ENCODE measurements at places on chromosomes 13 and 19. TPM values are rescaled to one million over a fixed set of nuclear protein-coding genes. Genes with fewer than 3 reads are reported as not detected.

SHISA2 gene
- under 0.01 TPM for total RNA-seq

PRODH2 gene
- total RNA-seq = not detected

ZSCAN4 gene
- total RNA-seq = not detected

OR7A5 gene
- not detected for total RNA-seq

CCNE1 gene
- total RNA-seq = 2.9 TPM

PPP6R1 gene
- total RNA-seq = 30.8 TPM

ECSIT gene
- total RNA-seq = 18.0 TPM

CAPN12 gene
- total RNA-seq = not detected

GPR32 gene
- not detected for total RNA-seq
